Suppressor macrophage treated with lipopolysaccharide for 1 hour (primary cell): ENCODE measurements at places on chromosomes 11 and 22.

DNA sequence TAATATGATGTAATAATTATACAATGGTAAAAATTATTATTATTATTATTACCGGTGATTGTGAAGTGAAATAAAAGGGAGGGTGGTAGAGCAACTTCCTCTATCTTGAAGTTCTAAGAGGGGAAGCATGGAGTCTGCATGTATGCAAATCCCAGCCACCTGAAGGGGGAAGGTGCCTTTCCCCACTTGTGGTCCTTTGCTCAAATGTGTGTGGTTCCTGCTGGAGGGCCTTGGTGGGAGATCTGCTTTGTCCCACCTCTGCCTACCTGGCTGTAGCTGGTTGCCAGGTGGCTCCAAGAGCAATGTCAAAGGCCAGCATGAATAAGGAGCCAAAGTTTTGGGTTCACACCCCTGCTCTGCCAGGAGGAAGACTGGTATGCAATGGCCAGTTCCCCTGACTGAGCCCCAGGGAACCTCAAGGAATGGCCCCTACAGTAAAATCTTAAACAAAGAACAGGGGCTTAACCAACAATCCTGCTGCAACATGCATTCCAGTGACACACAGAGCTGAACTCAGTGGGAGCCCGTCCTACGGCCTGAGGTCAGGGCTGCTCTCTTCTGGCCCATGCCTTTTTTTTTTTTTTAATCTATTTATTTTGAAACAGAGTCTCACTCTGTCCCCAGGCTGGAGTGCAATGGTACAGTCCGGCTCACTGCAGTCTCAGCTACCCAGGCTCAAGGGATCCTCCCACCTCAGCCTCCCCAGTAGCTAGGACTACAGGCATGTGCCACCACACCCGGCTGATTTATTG lies 8.5 kb downstream of the TMEM132A start:
- no peak for DNase-seq

- DNase-seq, result no peak
These were observed 11.4 kb downstream of the TAGLN start for GRCh38 chr11:117210620-117211019.

GRCh38 chr22:19942157-19943081 lies 801 bp upstream of the TXNRD2 start:
- DNase-seq, result peak; percentile 59

DNA sequence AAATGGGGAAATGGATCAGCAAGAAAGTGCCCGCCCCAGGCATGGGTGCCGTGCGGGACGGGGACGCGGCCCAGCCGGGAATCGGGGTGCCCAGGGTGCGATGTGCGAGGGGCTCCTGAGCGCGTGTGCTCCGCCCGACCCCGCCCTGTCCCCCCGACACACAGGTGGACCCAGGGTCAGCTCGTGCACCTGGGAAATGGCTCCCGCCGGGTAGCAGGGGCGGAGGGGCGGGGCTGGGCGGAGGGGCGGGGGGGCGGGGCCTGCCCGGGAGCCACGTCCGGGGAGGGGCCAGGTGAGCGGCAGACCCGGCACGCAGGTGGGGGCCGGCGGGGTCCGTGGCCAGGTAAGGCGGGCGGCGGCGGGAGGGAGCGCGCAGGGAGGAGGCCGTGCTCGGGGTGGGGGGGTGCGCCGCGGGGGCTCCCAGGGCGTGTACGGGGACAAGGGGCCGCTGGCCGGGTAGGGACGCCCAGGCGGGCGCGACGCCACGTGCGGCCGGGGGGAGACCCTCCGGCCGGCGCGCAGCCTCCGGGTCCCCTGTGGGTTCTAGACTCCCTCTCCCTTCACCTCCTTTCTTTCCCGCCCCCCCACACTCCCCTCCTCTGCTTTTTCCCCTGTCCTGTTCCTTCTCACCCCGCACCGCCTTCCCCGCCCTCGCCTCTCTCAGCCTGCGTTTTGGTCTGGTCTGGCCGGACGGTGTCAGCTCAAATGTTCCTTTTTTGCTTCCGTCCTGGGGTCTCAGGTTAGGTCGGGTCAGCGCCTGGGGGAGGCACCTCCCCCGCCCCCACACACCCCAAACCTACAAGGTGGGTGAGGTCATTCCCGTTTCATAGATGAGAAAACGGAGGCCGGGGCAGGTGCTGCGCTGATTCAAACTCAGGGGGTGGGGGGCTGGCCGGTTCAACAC lies at the start of gene ARHGAP8:
TSS of gene ARHGAP8 (plus strand) at position 291 of the 904 bp plus-strand sequence. CDS start 33,953 bp downstream, outside the sequence.
- no peak for DNase-seq

DNA sequence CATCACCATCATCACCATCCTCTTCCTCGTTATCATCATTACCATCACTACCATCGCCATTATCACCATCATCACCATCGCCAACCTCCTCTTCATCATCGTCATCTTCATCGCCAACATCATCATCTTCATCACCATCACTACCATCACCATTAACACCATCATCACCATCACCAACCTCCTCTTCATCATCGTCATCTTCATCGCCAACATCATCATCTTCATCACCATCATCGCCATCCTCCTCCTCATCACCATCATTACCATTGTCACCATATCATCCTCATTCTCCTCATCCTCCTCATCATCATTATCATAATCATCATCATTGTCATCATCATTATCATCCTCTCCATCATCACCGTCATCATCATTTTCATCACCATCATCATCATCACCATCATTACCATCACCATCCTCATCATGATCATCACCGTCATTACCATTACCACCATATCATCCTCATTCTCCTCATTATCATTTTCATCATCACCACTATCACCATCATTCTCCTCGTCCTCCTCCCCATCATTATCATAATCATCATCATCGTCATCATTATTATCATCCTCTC lies 1498.7 kb downstream of the TBC1D22A start:
- no peak for DNase-seq

DNA sequence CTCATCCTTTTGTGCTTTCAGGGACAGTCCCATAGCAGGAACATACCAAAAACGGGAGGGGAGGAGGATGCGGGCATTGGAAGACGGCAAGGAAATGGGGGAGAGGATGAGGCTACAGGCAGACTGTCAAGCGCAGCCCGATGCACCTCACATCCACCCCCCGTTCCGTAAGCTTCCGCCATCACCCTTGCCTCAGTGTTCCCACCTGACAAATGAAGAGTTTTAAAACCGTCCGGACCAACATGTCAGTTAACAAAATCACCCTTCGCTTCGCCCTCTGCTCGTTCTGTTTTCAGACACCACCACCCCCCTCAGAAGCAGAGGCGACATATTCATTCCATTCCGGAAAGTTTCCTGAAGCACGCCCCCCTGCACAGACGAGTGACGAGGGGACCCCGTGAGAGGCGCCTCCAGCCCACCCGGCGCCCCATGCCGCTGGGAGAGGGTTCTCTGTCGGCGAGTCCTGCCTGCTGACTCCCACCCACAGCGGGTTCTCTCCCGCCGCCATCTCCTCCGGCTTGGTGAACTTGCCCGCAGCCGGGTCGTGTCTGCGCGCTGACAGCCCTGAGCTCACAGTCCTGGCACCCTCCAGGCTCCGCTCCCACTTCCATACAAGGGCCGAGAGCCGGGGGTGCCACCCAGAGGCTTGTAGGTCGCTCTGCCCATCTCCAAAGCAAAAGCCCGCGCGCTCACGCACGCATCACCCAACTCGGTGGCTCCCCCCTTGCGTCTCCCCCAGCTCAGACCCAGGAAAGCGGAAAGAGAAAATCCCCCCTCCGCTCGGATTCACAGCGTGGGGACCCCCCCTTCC lies 1.5 kb downstream of the IGSF9B start:
- DNase-seq, result no peak

DNA sequence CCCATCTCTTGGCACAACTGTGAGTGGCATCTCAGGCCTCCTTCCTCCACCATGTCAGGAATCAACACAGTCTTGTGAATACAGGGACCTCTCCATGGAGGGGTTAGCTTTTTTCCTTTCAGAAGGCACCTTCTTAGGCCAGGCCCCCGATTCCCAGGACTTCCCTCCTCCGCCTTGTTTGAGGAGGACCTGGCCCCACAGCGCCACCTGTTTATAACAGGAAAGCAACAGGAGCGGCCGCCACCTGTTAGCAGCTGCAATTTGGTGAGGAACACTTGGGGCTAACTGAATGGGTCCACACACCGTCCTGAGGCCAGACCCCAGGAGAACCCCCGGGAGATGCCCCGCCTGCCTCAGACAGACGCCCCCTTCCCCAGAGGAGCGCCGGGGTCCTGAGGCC lies 3.8 kb upstream of the PKP3 start:
- DNase-seq, result no peak

GRCh38 chr11:125433454-125434121 lies 62.5 kb downstream of the FEZ1 start:
- peak; percentile 61 for DNase-seq

- DNase-seq, result no peak
These were observed 26.3 kb upstream of the HIKESHI start for GRCh38 chr11:86275493-86276370.

DNA sequence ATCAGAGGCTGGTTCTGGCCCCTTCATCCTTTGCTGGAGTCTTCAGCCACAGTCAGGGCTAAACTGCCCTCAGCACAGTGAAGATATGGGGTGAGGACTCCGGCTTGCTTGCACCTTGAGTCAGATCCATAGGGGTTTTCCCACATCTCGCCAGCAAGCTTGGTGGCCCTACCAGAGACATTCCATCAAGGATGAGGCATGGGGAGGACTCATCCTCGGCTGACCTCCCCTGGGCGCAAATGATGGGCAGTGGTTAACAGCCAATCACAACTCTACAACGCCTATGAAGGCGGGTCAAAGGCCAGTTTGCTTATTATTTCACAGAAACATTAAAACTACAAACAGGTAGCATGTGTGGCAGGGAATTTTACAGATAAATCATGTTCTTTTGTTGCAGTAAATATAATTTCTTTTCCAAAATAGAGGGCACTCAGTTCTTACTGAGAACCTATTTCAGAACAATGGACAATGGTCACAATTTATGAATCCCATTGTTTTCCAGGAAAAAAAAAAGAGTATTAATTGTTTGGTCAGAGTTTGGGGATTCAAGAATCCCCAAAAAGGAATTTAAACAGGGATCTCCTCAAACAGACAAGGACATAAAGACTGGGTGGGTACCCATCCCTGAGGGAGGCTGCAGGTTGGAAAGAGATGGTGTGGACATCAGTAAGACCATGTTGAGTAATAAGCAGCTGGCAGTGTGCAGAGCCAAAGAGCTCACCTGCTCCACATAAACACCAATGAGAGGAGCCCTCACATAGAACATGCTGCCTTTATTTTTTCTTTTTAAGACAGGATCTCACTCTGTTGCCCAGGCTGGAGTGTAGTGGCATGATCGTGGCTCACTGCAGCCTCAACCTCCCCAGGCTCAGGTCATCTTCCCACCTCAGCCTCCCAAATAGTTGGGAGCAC lies 14.8 kb downstream of the PLAAT3 start:
- DNase-seq, result peak; percentile 51

GRCh38 chr11:130157101-130157500 lies 2.5 kb upstream of the ST14 start:
- DNase-seq, result peak; percentile 71

GRCh38 chr11:82757660-82758357 lies 24.1 kb upstream of the FAM181B start:
- no peak for DNase-seq

DNA sequence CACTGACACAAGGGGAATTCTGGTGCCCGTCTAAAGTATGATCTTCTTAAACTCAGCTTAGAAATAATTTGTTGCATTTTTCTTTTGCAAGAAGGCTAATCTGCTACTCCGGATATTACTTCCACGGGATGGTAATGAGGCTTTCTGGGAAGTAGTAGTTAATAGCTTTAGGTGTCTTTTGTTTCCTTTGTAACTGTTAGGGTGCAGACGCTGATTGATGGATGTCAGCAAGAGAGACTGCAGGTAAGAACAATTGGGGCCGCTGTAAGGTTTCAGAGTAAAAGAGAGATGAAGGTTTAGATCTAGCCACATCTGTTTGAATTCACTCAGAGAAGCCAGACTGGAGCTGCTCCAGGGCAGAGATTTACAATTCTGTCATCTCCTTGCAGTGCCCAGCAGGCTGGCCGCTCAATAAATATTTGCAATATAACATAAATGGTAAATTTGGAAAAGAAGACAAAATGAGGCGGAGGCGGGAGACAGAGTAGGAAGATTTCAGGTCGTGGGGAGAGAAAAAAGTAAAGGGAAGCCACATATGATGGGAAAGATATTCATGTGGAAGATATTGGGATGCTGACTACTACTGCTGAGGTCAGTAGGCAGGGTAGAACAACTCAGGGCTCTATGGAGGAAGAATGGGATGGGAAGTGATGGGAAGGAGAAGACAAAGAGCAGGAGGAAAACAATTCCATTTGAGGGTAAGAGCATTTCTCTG lies 320.5 kb downstream of the AASDHPPT start:
- DNase-seq, result no peak

DNA sequence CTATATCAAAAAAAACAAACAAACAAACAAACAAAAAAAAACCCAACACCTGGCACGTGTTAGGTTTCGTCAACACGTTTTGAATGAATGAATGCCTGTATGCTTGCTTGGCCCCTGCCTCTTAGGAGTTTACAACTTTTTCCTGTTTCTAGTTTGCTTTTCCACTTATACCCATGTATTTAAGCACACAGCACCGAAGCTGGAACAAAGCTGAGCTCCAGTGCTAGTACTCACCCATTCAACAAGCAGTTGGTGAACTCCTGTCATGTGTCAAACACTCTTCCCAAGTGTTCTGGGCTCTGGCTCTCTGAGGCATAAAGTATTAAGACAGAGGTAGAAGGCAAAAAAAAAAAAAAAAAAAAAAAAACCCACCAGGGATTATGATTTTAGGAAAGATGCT lies 599.3 kb downstream of the BUD13 start:
- DNase-seq, result no peak

GRCh38 chr11:125514336-125515101 lies 18.5 kb upstream of the FEZ1 start:
- peak; percentile 82 for DNase-seq

DNA sequence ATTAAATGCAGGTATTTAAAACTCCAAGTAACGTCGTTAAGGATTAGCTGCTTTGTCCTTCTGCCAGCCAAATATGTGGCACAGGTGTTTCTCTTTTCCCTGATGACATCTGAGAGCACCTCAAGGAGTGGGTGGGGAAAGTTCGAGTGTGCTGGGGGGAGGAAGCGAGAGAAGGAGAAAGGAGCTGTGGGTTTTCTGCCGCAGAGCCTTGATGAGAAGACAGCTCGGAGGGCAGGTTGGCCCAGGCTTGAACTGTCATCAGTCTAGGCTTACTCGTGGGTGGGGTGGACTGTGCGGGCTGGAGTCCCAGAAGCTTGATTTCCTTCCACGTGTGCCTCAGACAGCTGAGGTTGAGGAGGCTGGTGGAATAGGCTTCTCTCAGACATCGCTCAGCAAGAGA lies 15.2 kb upstream of the SORL1-AS1 start:
- no peak for DNase-seq

- DNase-seq, result peak; percentile 24
These were observed 2.4 kb downstream of the ZDHHC24 start for GRCh38 chr11:66543263-66544107.

DNA sequence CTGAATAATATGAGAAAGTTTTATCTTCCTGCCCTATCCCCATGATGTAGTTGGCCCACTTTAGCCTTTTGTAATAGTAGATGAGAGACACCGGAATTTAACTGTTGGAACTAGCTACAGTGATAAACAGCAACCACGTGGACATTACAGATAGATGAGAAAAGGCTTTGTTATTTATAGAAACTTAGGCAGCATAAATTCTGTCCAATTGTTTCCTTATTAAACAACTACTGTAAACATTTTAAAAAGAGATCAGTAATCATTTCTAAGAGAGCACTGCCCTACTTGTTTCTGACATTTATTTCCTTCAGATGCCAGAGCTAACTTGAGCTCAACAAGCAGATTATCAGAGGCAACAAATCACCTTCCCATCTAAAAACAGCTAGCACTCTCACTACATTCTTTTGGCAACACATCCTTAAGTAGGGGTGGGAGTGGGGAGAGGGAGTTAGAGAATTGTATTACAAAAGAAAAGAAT lies 63.1 kb downstream of the SOX6 start:
- no peak for DNase-seq
